ENCODE measurements at places on chromosomes 6 and 20. TPM values are rescaled to one million over a fixed set of nuclear protein-coding genes. Genes with fewer than 3 reads are reported as not detected.

DNA sequence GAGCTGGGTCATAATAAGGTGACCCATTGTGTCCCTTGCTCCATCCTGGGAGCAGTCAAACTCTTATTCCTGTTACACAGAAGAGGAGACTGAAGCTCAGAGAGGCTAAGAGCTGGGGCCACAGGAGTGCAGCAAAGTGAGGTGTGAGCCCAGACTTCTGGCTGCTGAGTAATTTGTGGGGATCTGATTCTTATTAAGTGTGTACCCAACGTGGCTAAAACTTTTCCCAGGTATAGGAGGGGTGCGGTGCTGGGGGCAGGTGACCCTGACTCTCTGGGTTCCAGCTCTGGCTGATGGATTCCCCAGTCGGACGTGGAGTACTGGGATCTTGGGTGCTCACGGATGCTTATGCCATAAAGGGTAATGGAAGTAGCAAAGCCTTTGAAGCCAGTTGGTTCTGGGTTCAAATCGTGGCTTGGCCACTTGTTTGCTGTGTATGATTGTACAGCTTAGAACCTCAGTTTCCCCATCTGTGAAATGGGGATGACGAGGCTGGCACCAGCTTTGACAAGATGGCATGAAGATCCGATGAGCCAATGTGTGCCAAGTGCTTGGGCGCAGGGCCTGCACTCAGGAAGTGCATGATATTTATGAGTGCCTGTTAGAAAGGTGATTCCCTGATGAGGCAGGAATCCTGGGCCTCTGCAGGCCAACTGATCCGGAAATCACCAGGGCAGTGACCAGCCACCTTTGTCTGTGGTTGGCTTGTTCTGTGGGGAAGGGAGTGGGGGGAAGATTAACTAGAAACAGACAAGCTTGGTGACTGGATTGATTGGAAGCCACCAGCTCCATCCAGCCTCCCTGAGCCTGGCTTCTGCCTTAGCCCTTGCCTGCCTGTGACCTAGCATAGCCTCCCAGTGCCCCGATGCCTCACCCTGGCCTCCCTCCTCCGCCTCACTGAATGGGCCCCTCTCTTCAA lies 6.0 kb downstream of the SRC start:
- DNase-seq: no peak

CYP39A1 gene
- 4.3 TPM for total RNA-seq

DNA sequence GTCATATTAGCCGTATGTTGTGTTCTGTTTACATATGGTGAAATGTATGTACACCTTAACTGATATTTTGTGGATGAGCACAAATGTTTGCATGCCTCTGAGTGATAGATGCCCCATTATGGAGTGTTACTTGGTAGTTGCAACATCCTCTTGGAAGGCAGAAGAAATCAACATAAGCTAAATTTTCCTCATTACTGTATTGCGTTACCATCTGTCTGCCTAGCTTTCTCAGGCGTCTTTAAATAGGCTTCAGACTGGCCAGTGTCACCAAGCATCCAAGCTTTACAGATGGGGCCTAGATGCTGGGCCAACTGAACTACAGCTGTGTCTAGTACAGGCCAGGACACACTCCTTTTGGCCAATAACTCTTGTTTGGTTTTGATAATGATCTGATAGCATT lies 250.6 kb downstream of the SAMD5 start:
- no peak for DNase-seq

RIMS1 gene
- total RNA-seq: 0.92 TPM

DNA sequence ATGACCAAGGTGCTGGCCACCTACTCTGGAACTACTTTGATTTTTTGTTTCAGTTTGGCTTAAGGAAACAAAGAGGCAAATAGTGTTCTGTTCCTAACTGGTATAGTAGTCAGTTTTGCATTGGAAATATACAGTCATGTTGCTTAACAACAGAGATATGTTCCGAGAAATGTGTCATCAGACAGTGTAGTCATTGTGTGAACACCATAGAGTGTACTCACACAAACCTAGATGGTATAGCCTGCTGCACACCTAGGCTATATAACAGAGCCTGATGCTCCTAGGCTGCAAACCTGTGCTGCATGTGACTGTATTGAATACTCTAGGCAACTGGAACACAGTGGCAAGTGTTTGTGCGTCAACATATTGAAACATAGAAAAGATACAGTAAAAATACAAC lies 80.4 kb downstream of the ARID1B start:
- peak; percentile 55 for DNase-seq

MMP24 gene
- total RNA-seq: 8.7 TPM

GRCh38 chr6:145841668-145842067 lies 27.1 kb upstream of the FBXO30 start:
- DNase-seq: no peak

EEF1A2 gene
- 1,067 TPM for total RNA-seq

GRCh38 chr6:362231-362923 lies 29.2 kb upstream of the IRF4 start:
- DNase-seq: no peak

DNA sequence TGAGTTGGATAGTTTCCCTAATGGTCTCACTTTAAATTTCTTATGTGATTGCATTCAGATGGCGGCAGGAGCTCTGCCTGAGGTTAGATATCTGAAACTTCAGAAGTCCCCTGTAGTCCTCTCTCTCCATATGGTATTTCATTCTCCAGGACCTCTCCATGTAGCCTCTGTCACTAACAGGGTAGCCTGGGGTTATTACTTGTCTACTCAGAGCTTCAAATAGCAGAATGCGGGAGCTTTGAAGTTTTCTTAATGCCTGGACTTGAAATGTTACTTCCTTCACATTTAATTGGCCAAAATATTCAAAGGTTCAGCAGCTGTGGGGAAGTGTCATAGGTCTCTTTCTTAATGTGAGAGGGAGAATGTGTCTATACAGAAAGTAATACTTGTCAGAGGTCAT lies 1370.4 kb downstream of the GRIK2 start:
- no peak for DNase-seq

ZNF391 gene
- 3.7 TPM for total RNA-seq

SHLD1 gene
- 3.4 TPM for total RNA-seq

DNA sequence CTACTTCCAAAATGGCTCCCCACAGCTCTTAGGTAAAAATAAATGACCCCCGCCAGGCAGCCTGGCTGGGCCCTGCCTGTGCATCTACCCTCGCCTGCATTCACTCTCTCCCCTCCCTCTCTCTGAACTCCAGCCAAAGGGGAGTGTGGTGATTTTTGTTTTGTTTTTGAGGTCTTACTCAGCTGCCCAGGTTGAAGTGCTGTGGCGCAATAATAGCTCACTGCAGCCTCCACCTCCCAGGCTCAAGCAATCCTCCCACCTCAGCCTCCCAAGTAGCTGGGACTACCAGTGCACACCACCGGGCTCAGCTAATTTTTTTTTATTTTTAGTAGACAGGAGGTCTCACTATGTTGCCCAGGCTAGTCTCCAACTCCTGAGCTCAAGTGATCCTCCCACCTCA lies 15.8 kb downstream of the NFATC2 start:
- no peak for DNase-seq

FRS3 gene
- total RNA-seq: 24.7 TPM

SIRPB2 gene
- not detected for total RNA-seq

- peak; percentile 72 for DNase-seq
Observed at GRCh38 chr6:149306967-149307366, 10.5 kb upstream of the TAB2 start.

TRIM40 gene
- total RNA-seq: not detected

VGLL2 gene
- total RNA-seq: not detected

- DNase-seq: no peak
Observed at GRCh38 chr6:115796829-115797228, 263.9 kb downstream of the FRK start.

PTPRK gene
- total RNA-seq: 73.1 TPM

DNA sequence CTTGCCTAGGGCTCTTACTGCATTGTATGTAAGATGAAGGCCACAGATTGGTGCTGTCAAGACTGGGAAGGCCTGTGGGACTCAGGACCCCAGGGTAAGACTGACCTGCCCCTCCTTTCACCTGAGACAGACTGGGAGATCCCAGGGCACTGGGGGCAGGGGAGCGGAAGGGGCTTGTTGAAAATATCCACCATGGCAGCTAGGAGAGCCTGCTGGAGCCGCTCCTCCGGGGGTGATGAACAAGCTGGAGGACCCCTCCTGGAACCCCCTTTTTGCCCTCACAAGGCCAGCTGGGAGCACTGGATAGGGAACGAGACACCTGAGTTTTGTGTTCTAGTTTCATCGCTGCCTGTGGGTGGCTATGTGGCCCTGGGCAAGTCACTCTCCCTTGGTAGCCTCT lies 9.2 kb upstream of the SDCBP2 start:
- no peak for DNase-seq

DNA sequence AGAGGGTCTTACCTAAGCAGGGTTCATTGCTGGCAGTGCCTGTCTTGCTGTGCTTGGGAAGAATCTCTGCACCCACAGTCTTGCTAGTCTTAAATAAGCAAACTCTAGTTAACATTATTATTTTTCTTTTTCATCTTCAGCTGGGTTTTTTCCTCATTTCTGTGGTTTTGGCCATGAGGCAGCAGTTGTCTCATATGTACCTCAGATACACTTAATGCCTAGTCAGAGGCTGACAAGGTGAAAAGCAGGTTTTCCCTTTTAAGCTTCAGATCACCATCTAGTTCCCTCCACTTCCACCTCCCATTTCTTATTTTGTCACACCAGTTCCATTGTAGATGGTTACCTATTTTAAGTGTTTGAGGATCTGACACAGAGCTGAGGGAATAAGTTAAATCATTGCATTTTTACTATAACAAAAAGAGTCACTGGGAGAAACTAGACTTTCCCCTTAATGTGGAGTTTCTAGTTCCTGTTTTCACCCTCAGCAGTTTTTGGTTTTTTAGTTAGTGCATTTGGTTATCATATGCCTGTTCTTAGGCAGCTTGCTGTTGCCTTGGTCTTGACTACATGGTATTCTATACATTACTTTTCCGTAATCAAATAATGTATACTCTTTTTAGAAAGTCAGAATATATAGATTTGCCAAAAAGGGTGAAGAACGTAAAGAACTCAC lies 46.0 kb downstream of the AFDN start:
- no peak for DNase-seq

- no peak for DNase-seq
Observed at GRCh38 chr20:49518576-49518975, 36.1 kb upstream of the KCNB1 start.

DNA sequence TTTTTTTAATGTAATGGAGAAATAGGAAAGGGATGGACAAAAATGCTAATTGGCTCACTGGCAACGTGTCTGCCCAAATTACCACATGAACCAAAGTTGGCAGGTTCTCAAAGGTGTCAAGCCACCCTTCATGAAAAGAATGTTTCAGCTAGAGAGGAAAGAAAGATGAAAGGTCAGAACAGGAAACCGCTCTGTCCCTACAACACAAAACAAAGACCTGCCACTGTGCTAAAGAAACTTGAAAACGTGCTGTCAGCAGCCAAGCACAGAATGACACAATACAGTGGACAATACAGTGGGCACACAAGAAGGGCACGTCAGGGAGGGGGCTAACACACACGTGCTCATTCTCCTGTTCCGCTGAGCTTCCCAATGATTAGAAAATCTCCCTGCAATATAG lies 4.9 kb downstream of the PREP start:
- DNase-seq: peak; percentile 38

SUMO4 gene
- 3.3 TPM for total RNA-seq

DNA sequence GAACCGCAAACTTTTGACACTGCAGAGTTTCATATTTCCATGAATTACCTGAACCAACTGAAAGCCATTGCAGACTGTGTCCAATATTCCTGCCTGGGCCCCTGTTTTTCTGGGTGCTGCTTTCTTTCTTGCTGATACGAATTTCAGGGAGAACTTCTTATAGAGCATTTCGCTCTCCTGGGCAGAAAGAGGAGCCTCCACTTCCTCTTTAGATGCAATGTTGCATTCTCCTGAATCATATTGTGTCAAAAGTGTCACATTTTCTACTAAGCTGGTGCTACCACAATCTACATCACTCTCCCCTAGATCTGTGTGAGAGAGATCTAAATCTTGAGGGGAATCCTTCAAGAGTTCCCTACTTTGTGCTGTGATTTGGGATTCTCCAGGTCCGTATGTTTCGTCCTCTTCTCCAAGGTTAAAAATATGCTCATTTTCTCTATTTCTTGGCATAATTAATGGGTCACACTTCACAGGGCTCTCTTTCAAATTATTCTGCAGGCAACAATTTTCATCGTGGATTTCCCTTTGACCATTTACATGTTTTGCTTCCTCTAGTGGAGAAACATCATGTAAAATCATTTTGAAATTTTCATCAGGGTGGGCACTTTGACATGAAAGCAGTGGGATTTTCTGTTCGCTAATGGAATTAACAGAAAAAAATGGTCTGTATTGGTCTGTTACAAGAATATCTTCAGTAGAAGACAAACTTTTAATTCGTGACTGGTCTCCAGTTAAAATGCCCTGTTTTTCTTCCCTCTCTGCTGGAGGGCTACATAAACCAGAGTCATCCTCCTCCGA lies 102.3 kb downstream of the DST start:
- no peak for DNase-seq

BPIFB1 gene
- not detected for total RNA-seq

GRCh38 chr20:22866812-22867341 lies 168.2 kb upstream of the SSTR4 start:
- DNase-seq: peak; percentile 14

GRCh38 chr6:44653761-44654218 lies 266.3 kb downstream of the CDC5L start:
- DNase-seq: no peak

DNA sequence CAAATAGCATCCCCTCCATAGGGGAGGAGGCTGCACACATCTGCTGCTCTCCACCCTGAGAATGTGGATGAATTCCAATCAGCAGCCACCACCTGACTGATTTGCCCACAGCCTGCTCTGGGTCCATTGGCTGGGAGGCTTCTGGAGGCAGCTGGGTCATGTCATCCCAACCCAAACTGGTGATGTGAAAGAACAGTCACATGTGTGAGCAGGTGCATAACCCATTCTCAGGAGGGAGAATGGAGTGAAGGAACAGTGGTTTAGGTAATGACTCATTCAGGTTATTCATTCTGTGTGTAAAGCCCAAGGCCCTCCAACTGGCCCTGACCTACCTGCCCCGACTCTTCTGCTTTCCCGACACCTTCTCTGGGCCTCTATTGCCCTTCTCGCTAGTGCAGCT lies 90.9 kb upstream of the GCM1 start:
- DNase-seq: no peak

- DNase-seq: peak; percentile 53
Observed at GRCh38 chr6:42106112-42107023, 36.1 kb downstream of the C6orf132 start.

DNA sequence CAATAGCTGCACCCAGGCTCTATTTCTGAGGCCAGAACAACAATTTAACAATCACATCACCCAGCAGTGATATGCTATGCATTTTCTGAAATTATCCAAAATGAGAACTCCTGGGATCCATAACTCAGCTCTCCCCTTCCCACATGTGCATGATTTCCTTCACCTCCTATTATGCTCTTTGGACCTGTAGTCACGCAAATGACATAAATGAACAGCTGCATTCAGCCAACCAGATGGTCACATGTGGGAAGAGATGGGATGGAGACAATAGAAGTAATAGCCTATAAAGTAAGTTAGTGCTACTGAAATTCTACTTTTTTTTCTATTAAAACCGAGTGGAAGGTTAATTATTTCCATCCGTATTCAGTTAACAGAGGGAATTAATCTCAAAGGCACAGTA lies 662.1 kb upstream of the ID4 start:
- DNase-seq: no peak

SNAI1 gene
- total RNA-seq: 13.4 TPM
